ENCODE measurements at places on chromosomes 5 and 9. TPM values are rescaled to one million over a fixed set of nuclear protein-coding genes. Genes with fewer than 3 reads are reported as not detected.

- DNase-seq, result no peak
Observed at GRCh38 chr5:124859556-124860290, 113.3 kb upstream of the ZNF608 start.

- no peak for DNase-seq
Observed at GRCh38 chr5:172170251-172170701, 17.7 kb downstream of the STK10 start.

DNA sequence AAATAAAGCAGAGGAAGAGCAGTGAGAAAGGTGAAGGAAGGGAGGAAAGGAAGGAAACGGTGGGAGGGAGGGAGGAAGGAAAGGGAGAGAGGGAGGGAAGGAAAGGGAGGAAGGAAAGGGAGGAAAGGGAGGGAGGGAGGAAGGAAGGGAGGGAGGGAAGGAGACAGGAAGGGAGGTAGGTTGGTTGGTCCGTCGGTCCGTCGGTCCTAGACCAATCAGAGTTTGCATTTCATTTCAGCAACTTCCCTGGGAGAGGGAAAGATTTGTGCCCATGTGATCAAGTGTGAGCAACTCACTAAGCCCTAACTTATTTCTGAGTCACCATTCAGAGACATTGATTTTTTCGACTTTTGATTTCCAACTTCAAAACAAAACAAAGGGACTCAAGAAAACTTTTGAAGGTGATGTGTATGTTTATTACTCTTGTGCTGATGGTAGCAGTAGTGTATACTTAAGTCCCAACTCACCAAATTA, 18.8 kb downstream of the NANS start:
- DNase-seq, result no peak

- no peak for DNase-seq
Observed at GRCh38 chr9:117528225-117528624, 113.4 kb upstream of the ASTN2 start.

- DNase-seq, result no peak
Observed at GRCh38 chr5:113192541-113192940, 215.9 kb downstream of the DCP2 start.

DNA sequence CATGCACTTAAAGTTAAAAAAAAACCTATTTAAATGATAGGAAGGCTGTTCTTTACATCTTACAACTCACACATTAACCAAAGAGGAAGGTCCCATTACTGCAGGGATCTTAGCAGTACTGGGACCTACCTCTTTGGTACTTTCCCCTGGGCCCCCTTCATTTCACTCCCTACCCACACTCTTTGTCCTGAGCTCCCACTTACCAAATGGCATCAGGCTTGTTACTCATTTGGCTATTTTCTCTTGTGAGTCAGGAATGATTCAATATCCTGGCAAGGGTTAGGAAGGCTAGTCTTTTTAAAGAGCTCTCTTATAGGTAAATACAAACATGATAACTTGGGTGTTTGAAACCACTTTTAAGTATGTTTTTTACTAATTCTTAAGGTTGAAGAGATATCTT, 117.4 kb upstream of the ELL2 start:
- DNase-seq, result no peak

GRCh38 chr5:143108498-143109128, 294.9 kb downstream of the NR3C1 start:
- DNase-seq, result no peak

GRCh38 chr9:98456156-98456613, 200.7 kb upstream of the TBC1D2 start:
- DNase-seq, result no peak

DNA sequence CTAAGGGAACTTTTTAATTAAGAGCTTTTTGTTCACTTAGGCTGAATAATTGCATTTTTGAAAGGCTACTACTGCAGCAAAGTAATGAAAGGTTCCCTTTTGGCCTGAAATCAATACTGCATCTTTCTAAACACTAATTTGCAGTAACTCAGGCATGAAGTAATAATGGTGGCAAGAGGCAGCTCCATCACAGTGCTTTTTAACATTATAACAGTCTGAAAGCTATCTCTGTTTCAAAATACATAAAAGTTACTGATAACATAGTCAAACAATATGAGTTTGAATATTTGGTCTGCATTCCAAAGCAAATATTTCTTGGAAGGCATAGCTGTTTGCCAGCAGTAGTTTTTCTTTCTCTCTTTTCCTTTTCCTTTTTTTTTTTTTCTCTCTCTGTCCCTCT, 113.4 kb downstream of the FBN2 start:
- DNase-seq, result no peak

DNA sequence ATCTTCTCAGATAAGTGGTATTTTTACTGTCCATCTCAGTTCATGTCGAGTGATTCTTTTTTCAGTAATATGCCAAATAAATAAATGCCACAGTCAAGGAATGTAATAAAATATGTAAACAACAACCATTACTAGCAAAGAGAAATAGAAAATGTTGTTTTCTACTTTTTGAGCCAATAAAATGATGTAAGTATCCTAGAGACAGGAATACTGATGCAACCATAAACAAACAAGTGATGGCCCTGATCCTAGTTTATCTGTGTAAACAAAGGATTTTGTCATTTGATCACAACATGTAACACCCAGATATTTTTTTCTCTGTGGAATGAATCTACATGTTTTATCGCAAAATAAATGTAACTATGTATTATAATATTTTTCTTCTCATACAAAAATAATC, 1852.8 kb downstream of the EFNA5 start:
- no peak for DNase-seq

- no peak for DNase-seq
Observed at GRCh38 chr9:37952731-37953130, 48.8 kb upstream of the SLC25A51 start.

MYMK gene
- total RNA-seq, result not detected

GZMA gene
- not detected for total RNA-seq

PIP5KL1 gene
- 11.9 TPM for total RNA-seq

IPPK gene
- 7.0 TPM for total RNA-seq

C9 gene
- not detected for total RNA-seq
